ENCODE measurements at places on chromosomes 5 and 9.

GRCh38 chr5:51556833-51557232 is 173.6 kb downstream of the ISL1 start:
- no peak for DNase-seq

DNA sequence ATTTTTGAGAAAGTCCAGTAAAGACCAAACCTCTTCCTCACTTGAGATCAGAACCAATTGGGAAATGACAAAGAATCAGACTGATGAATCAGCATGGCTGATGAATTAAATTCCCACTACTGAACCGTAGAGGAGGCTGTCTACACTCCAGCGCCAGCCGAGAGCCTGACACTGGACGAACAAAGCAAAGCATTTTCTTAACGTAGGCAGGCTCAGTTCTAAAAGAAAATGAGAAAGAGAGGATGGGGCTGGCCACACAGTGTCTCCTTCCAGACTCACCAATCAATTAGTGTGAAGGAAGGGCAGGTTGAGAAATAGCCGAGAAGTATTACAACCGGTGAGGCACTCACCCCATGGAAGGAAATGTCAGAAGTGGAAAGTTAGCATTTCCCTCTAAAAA is 49.4 kb downstream of the ITGA1 start:
- DNase-seq: no peak

DNA sequence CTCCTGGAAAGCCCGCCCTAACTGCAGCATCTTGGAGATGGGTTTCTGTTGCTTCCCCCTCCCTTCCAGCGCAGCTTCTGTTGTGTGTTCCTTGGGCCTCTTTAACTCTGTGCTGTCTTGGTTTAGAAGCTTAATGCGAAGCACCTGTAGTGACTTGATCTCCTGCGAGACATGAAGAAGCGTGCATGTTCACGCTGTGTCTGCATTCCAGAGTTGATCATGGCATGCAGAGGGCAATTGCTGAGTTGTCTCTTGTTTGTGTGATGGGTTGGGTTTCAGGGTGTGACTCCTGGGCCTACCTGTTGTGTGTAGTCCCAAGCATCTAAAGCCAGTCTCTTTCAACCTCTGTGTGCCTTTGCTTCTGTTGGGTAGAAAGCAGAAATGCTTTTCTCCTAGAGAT is 155.6 kb downstream of the SMARCA2 start:
- DNase-seq: no peak

DNA sequence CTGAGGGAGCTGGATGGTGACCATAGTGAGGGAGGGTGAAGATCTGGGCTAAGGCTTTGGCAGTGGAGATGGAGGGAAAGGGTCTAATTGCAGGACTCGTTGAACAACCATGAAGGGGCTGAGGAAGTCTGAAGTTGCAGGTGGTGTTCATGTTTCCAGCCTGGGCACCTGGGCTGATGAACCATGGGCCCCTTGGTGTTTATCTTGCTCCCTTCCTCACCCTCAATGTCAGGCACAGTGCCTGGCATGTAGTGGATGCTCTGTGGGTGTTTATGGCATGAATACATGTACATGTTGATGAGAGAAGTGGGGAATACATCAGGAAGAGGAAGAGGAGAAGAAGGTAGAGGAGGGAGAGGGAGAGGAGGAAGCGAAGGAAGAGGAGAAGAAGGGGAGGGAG is 31.3 kb upstream of the COL15A1 start:
- no peak for DNase-seq

DNA sequence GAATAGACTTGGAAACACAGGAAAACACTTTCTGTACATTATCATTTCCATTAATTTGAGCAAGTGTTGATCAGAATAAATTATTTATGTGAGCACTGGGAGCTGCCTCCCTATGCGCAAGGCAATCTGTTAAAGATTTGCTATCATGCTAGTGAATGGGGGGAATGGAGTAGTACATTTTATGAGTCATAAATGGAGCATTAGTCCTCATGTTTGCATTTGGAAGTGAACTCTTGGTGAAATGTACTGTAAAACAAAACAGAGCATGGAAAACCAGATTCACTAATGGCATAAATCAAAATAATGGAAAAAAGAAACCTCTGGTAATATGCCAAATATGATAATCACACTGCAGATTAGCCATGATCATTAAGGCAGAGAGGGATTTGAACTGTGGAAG is 40.5 kb upstream of the TMC1 start:
- no peak for DNase-seq

DNA sequence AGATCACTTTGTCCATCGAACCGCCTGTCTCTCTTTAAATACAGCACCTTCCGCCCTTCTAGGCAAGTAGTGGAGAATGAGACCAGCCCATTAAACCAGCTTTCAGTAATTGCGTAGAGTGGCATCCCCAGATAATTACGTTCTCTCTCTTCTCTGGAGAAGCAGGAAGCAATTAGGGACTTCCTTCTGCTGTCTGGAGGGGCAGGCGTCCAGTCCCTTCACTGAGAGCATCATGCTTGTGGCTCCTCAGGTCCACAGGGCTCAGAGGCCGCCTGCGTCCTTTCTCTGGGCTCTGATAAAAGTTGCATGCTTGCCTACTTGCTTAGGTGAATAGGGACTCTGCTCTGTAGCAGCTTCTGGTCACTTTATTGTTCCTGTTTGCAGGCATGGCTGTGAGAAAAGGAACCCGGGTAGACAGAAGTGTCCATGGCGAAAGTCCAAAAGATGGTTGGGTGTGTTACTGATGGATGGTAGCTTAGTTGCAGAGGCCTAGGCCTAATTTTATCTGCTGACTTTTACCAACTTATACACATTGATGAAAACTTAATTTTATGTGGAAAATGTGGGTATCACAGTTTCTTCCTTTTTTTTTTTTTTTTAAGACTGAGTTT is 299.1 kb upstream of the PANK3 start:
- no peak for DNase-seq

DNA sequence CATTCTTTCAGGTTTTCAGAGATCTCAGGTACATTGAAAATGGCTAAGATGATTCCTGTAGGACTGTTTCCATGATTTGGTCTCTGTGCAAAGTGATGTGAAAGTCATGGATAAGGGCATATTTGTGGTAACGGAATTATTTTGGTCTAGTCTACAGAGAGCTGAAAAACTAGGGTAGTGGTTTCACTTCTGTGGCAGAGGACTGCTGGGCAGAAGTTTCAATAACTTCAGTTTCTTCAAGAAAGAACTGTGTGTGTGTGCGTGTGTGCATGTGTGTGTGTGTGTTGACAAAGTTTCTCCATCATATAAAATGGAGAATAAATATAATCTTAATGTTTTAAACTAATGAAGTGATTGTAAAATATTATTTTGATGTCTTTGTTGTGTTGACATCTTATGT is 4.3 kb downstream of the CNOT8 start:
- no peak for DNase-seq

GRCh38 chr5:142063878-142064331 is 44.7 kb upstream of the NDFIP1 start:
- peak; percentile 58 for DNase-seq

DNA sequence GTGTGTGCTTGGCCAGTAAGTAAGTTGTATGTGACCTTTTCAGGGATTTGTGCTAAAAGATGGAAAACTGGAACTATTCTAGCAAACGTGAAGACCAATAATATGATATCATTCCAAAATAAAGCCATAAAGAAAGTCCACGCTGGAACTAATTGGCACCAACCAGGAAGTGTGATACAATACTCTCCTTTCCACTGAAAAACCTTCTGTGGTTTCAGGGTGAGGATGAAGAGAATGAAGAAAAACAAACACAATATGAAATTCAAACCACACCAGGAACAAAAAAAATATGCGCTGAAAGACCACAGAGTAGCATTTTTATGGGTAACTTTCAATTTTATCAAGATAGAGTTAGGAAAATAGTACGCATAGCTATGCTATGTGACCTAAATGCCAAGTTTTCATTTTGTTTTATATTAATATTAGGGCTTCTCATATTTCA is 105.8 kb downstream of the EFNA5 start:
- DNase-seq: no peak

- no peak for DNase-seq
Measured at GRCh38 chr5:5037674-5038073, 102.5 kb upstream of the ADAMTS16 start.

DNA sequence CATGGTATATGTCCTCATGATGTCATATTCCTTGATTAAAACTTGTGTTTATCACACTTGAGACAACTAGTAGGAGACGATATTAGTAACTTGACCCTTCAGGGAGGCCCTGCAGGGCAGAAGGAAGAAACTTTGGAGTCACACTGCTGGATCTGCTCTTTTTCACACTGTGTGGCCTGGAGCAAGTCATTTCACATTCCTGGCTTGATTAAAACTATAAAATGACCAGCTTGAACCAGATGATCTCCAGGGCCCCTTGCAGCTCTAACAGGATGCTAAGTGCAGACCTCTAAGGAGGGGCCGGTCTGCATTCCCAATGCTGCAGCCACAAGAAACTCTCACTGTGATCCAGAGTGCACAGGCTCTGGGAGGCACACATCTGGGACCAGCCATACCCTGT is 146.4 kb upstream of the ZNF366 start:
- no peak for DNase-seq

- DNase-seq: no peak
Measured at GRCh38 chr5:80387063-80387768, 20.6 kb upstream of the ZFYVE16 start.

GRCh38 chr5:56802205-56802604 is 13.1 kb upstream of the MAP3K1 start:
- no peak for DNase-seq

- no peak for DNase-seq
Measured at GRCh38 chr5:125290935-125291334, 544.5 kb upstream of the ZNF608 start.

- DNase-seq: no peak
Measured at GRCh38 chr9:135570456-135570855, 8.9 kb downstream of the PAEP start.

GRCh38 chr5:10384483-10384882 is 31.0 kb downstream of the MARCHF6 start:
- no peak for DNase-seq

- DNase-seq: no peak
Measured at GRCh38 chr5:179127136-179128040, 67.2 kb downstream of the ZNF354C start.

GRCh38 chr9:16712787-16713186 is 157.7 kb downstream of the BNC2 start:
- DNase-seq: no peak

GRCh38 chr9:38318759-38319495 is 73.6 kb upstream of the ALDH1B1 start:
- DNase-seq: peak; percentile 10

DNA sequence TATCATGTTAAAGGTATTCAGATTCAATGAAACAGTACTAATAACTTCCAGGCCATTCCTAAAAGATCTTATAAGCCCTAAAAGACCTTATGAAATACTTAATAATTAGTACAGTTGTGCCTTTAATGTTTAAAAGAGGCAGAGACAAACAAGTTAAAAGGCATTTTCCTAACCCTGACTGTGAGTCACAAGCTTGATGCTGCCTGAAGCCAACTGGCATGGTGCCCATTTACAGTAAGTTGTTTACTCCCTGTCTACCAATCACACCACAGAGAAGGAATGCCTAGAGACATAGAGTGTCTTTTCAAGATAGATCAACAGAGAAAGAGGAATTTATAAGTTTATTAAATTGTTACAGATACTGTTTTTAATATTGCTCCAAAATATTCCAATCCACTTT is 47.8 kb downstream of the NR3C1 start:
- peak; percentile 59 for DNase-seq

- DNase-seq: no peak
Measured at GRCh38 chr5:133926489-133927299, 41.7 kb downstream of the C5orf15 start.

DNA sequence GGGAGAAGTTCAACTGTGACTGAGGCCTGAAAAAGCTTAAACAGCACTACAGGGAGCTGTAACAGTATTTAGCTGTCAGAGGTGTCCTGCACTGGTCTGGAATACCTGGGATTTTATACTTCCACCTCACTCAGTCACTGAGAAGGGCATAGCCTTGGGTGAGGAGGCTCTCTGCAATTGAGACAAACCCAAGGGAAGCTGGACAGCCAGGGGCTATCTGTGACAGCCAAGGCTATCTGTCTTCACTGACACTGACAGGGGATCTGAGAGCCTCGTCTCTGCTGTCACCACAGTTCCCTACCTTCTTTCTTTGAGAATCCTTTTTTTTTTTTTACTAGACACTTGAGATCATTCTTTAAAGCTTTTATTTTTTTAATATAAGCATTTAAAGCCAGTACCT is 356.2 kb upstream of the CD180 start:
- DNase-seq: no peak

DNA sequence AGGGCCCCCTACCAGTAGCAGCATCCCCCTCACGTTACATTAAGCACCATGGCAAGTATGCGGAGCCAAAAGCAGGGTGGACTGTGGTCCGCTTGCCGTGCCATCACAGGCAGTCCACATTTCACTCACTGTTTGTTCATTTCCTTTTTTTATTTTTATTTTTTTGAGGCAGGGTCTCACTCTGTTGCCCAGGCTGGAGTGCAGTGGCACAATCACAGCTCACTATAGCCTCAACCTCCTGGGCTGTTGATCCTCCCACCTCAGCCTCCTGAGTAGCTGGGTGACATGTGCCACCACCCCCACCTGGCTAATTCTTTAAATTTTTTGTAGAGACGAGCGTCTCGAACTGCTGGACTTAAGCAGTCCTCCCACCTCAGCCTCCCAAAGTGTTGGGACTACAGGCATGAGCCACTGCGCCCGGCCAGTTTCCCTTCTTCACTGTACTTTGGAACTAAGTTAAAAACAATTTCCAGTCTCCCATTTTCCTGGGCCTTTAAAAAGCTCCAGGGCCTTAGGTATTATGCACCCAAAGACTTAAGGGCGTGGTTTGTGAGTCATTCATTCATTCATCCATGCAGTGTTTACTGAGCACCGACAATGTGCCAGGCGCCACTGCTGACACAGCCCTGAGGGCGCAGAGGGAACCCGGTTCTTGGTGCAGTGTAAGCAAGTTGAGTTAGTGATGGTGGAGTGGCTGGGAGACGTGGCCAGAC is 19.9 kb downstream of the PRRX2 start:
- DNase-seq: no peak

DNA sequence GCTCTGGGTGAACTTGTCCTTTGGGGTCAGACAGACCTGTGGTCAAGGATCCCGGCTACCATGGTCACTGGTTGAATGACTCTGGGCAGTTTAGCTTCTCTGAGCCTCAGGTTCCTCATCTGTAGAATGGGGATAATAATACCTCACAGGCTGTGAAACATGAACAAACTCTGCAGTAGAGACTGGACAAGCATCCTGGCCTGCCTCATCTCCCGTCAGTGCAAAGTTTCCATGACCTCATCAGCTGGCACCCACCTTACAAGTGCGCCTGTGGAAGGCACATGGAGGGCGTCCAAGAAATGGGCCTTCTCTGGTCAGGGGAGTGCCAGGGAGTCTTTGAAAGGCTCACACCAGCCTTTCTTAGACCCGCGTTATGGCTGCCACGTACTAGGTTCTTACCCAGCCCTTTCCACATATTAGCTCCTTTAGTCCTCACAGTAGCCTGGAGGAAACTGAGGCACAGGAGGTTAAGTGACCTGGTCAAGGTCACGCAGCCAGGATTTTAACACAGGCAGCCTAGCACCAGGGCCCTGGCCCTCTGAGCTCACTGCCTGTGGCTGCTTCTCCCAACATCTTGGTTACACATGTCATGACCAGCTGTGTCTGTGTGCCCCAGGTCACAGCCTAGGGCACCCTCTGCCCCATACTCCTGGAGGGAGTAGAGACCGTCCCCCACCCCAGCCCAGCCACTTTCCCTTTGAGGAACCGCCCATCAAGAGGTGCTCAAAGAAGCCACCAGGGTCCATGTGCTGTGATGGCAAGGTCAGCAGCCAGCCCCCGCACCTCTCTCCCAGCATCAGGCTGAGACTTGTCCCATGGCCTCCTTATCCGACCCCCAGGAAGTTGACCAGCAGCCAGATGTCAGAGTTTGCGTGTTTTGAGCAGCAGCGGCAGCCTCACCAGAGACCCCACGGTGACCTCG is 39.4 kb upstream of the RPL26L1 start:
- DNase-seq: no peak

GRCh38 chr5:112253478-112254250 is 165.4 kb downstream of the EPB41L4A start:
- DNase-seq: no peak

All from activated CD4-positive, alpha-beta T cell treated with anti-CD3 and anti-CD28 coated beads for 36 hours (primary cell).